Inflammatory macrophage treated with lipopolysaccharide for 1 hour (primary cell): ENCODE measurements at places on chromosomes 5 and 9.

- DNase-seq: no peak
These were observed 51.6 kb downstream of the ALG2 start for GRCh38 chr9:99169982-99170761.

GRCh38 chr9:88005240-88005639 is 30.9 kb upstream of the CDK20 start:
- DNase-seq: no peak

DNA sequence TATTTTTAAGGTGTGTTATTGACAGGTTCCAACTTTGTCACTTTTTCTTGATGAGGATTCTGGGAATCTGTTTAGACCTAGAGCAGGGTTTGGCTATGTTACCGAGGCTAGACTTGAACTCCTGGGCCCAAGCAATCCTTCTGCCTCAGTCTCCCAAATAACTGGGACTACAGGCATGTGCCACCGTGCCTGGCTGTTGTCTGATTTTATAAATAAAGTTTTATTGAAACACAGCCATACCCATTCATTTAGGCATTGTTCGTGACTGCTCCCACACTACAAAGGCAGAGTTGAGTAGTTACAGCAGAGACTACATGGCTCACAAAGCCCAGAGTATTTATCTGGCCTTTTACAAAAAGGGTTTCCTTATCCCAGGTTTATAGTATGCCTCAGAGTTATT is 80.5 kb upstream of the TTC23L start:
- no peak for DNase-seq

DNA sequence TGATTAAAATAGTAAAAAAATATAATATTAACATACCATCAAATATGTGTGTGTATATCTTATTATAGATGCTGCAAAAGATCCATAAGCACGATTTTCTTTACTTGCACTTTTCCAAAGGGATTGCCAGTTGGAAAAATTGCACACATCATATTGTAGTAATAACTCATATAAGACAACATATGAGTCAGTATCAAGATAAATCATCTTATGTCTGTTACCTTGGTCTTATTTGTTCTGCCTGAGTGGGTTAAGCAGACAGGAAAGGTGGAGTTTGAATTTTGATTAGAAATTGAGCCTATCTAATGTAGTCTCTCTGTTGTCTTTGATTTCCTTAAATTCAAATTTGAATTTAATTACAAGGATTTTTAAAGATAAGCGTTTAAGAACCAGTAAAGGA is 24.6 kb downstream of the LYSMD3 start:
- no peak for DNase-seq
